HepG2 (cell line): ENCODE measurements at places on chromosomes 6 and 20.

DNA sequence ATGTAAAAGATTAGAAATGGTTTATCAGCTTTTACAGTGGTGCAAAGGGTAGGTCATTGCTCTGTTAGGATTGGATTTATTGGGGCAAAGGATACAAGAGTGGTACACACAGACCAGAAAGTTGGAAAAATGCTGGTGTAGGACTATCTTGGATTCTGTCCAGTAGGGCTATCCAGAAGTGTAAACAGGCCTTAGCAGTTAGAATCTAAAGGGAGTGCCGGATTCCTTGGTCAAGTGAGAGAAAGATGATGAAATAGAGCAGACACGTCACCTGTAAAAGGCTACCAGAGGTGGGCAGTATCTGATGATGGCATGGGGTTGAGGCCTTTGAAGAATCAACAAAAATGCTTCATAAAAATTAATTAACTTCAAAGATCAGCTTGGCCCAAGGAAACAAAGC, 975.9 kb downstream of the KIF16B start:
- DNase-seq: no peak

DNA sequence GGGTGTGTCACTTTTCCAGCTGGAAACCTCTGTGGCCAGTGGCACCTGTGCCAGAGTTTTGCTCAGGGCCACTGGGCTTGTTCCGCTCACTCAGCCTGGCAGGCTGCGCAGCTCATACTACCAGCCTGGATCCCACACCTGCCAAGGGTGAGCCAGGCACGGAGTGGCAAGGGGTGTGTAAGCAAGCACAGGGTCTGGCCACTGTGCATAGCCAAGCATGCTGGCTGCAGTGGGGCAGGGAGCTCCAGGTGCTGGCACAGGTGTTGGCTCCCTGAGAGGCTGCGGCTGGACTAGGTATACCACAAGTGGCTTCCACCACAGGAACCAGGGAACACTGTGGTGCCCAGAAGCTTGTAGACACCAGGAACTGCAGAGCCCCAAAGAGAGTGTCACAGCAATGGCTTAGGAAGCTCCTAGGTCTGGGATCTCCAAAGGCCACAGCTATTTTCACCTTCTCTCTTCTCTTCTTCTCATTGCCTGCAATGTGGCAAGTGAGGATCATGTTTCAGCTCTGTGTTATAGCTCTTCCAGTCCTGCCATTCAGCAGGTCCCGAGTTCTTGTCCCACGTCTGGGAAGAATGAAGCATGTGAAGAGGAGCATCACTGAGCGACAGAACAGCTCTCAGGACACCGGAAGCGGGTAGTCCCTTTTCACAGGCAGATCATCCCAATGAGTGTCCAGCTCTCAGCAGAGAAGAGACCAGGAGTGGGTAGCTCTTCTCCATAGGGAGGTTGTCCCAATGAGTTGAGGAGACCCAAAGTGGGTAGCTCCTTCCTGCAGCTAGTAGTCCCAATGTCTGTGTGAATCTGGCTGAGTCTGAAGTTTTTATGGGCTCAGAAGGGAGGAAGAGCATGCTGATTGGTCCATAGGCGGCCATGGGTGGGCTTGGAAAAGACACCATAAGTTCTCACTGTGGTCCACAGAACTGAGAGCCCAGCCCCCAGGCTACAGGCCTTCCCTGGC, 41.3 kb downstream of the WASF1 start:
- no peak for DNase-seq

DNA sequence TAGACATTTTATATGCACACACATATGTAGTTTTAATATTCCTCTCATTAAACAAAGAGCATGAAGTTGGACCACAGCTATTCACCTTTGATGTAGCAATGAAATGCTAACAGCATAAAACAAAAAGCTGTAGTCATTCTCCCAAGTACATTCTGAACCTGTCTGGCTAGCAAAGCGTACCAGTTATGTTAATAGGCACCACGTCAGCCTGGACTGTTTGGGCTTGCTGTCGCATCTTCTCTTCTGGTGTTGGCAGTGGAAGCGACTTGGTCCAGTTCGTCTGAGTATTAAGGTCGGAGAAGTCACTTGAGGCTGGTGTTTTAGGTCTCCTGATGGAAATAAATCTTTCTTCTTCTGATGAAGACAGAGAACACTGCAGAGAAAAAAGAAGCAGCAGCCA, 42.8 kb downstream of the HEBP2 start:
- DNase-seq: no peak

GRCh38 chr20:47263465-47264084, 92.9 kb downstream of the ZMYND8 start:
- no peak for DNase-seq

GRCh38 chr20:16124911-16125776, 448.1 kb downstream of the KIF16B start:
- peak; percentile 92 for DNase-seq

- DNase-seq: no peak
Observed at GRCh38 chr20:52655395-52655794, 316.8 kb upstream of the TSHZ2 start.

GRCh38 chr6:84411060-84411629, 183.7 kb upstream of the CEP162 start:
- DNase-seq: no peak

- no peak for DNase-seq
Observed at GRCh38 chr20:52404671-52405070, 213.1 kb upstream of the ZFP64 start.

DNA sequence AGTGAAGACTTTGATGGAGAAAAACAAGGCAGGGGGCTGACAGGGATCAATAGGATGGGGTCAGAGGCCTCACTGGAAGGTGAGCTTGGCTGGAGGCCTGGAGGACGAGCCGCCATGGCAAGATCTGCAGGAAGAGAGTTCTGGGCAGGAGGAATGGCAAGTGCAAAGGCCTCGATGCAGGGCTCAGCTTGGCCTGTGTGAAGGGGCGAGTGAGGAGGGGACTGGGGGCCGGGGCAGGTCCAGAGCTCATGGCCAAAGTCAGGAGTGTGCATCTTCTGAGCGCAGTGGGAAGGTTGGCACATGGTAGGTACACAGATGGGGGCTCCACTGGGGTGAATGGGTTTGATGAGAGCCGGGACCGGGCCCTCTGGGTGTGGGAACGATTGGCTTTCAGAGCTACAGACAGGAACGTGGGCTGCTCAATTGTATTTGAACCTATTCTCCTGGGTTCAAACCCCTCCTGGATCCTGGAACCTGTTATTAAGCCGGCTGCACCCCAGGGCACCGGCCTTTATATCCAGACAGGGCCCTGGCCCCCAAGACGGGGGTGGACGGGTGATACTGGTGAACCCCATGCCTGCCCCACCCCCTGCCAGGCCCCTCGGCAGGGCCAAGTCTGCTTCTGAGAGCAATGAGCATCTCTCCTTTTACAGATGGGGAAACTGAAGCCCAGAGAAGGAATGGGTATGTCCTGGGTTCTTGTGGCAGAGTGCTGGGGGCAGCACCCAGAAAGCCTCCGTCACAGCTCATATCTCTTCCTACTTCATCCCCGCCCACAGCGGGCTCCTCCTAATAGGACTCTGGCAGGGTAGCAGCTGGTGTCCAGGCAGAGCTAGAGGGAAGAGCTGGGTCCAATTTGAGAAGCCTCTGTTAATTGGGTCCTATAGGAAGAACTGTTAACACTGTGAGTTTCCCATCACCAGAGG, 106.1 kb downstream of the CEBPB start:
- peak; percentile 59 for DNase-seq

- no peak for DNase-seq
Observed at GRCh38 chr6:29680416-29680815, 536 bp downstream of the ZFP57 start.

DNA sequence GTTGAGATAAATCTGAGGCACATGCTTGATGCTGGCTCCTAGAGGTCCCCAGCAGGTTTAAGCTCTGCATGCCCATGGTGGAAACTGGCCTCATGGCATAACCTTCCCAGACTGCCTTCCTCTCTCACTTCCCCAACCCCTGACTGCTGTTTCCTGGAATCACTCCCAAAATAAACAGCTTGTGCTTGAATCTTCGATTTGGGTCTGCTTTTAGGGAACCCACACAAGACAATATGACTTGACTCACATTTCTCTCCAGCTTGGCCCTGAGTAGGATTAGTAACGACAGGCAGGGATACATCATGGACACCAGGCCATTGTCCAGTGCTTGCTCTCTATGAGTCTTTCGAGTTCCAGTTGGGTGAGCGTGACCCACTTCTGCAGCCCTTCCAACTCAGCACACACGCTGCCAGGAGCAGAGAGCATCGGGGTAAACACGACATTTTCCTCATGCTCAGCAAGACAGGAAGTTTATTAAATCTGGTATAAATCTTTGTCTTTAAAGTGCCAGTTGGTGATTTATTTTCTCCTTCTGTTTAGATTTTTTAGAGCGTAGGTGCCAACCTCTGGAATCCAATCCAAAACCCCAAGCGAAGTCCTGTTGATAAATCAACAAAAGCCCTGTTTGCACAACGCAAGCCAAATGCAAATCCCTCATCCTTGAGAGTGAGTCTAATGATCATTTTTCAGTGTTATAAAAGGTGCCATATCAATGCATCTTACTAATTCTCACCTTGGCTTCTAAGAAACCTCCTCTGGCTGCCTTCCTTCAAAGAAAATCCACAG, 135.0 kb downstream of the FOXA2 start:
- DNase-seq: no peak

DNA sequence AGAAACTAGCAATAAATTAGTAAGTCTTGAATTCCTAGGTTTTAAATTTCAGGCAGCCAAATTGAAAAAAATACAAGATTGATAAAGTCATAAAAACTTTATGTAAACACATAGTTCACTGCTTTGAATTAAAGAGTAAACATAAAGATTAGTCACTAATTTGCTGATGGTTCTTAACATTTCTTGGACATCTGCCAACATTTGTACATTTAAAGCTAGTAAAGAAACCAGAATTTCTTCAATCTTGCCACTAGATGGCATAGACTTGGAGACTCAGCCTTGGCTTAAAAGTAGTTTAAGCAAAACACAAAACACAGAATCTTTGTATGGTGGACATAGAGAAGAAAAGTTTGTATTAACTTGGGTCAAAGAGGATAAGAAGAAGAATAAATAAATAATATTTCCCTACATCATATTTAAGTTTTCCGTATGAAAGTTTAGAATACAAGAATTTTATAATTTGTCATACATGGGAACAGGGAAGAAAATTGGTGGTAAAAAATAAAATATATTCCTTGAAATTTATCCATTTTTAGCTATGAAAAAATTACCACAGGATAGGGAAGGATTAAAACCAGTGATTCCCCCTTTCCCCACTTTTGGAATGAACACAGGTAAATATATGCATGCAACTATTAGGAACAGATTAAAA, 41.7 kb upstream of the FAM135A start:
- peak; percentile 70 for DNase-seq

DNA sequence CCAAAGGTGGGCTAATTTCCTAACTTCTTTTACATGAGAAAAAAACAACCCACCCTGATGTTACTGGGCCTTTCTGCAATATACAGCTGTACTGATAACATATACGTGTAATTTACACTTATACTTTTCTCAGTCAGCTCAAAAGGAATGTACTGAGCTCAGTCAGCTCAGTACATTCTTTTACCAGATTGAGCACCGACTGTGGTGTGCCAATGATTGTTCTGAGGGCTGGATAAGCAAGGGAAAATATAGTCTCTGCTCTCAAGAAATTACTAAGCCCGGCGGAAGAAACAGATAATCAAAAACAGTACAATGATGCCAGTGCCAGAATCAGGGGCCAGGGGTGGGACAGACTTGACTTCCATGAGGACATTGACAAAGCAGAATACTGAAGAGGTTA, 10.0 kb upstream of the BLOC1S5 start:
- DNase-seq: no peak

- no peak for DNase-seq
Observed at GRCh38 chr20:17712708-17713107, 12.9 kb downstream of the BANF2 start.

- no peak for DNase-seq
Observed at GRCh38 chr6:4935975-4936680, 67.7 kb downstream of the RPP40 start.

DNA sequence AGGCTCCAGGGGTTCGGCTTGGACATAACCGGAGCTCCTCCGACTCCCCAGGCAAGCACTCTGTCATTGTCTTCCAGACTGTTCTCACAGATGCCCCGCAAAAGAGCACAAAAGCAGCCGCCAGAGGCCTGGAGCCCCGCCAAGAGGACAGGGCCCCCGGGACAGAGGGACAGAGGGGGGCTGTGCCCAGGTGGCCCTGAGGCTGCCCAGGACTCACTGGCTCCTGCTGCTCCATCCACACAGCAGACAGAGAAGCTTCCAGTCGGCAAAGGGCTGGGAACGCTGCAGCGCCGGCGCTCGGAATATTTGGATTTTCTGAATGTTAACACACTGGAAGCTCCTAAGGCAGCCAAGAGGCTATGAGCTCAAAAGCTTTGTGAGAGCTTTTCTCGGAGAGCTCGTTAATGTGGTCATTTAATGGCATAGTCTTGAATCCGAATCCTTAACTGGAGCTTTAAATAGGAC, 68.0 kb upstream of the QKI start:
- no peak for DNase-seq

DNA sequence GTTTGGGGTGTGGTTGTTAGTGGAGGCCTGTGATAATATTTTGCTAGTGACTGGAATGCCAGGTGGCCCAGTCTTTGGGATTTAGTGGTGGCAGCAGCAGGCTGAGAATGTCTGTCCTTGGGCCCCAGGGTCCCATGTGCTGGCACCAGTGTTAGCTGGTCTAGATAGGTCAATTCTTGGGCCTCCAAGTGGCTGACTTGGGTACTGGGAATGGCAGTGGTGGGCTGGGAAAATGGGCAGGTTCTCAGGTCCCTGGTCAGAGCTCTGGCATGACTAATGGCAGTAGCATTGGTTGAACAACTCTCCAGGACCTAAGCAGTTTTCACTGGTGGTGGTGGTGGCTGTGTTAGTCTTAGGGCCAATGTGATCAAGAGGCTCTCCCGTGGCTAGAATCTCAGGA, 50.3 kb downstream of the OLIG3 start:
- DNase-seq: no peak

DNA sequence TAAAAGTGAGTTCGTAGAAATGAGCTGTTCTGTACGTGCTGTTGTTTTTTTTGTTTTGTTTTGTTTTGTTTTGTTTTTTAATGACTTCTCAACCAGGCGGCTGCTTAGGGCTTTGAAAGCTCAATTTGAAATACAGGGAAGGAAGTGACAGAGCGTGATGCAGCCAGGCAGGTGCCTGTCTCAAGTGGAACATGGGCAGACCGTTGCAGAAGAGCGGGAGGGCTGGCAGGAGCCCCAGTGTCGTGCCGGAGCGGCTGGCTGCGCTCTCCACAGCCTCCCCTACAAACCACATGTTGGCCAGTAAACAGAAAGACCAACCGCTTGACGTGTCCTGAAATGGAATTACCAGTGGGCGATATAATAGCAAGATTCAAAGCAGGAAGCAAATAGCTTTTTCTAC, 164.9 kb upstream of the RREB1 start:
- no peak for DNase-seq

- DNase-seq: no peak
Observed at GRCh38 chr6:17125407-17125806, 23.6 kb downstream of the STMND1 start.

DNA sequence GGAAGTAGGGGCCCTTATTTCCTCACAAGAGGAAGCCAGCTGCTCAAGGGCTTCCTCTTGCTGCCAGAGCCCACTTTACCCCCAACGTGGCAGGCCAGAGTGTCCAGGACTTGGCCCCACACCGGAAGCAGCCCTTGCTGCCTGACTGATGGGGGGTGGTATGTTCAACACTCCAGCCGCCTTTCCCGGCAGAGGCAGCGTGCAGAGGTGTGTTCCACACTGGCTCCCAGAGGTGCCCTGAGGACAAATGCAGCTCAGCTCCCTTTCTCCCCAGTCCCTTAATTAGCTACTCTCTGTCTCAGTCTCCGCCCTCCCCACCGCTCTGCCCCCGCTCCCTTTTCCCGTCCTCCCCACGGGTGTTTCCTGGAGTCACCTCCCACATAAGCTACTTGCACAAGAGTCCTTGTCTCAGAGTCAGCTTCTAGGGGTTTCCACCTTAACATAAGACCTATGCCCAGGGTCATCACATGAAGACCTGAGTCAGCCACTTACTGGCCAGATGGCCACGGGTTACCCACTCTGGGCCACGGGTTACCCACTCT, 61.7 kb upstream of the SHLD1 start:
- DNase-seq: no peak
